ENCODE measurements at places on chromosomes 5 and 9.

DNA sequence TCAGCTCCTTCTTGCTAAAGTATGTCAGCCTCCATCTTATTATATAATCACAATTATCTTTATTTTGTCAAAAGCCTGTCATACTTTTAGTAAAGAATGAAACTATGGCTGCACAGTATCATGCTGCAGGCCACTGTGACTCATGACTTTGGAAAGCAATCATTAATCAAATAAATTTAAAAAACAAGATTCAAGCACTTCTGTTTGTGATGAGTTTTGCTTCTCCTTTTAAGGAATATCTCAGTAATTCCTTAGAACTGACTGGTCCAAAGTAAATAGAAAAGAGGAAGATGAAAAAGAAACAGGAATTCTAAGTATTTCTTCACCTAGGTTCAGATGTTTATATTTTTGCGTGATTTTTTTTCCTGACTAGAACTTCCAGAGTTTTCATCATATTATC lies 83.1 kb downstream of the EDIL3 start:
- no peak for DNase-seq

DNA sequence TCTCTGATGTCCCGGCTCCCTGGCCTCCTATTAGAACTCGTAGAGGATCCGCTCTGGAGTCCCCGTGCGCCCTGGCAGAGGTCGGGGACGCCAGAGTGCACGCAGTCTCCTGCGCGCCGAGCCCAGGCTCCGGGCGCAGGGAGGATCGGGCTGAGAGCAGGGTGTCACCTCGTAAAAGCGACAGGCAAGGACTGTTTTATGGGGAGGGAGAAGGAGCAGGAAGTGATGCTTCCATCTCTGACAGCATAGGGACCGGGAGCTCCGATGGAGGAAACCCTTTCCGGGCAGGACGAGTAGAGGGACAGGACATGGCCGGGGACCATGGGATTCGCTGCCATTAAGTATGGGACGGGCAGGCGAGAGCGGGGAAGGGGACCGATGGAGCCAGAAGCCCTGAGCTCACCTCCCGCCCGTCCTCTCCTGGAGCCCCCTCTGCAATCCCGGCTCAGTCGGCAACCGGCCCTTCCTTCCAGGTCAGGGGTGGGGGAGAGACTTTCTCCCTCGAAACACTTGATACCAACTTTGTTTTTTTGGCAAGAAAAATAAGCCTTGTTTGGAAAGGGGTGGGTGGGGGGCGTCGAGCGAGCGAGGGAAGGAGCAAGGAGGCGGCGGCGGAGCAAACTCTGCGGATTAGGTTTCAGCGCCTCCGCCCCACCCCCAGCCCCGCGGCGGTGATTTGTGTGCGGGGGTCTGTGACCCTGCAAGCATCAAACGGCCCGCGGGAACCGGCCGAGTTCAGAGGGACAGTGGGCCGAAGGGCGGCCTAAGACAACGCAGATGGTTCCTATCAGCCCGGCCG lies 12.6 kb downstream of the LMX1B start:
- DNase-seq: no peak

- peak; percentile 82 for DNase-seq
Measured at GRCh38 chr9:36102742-36103495, 33.6 kb upstream of the GLIPR2 start.

DNA sequence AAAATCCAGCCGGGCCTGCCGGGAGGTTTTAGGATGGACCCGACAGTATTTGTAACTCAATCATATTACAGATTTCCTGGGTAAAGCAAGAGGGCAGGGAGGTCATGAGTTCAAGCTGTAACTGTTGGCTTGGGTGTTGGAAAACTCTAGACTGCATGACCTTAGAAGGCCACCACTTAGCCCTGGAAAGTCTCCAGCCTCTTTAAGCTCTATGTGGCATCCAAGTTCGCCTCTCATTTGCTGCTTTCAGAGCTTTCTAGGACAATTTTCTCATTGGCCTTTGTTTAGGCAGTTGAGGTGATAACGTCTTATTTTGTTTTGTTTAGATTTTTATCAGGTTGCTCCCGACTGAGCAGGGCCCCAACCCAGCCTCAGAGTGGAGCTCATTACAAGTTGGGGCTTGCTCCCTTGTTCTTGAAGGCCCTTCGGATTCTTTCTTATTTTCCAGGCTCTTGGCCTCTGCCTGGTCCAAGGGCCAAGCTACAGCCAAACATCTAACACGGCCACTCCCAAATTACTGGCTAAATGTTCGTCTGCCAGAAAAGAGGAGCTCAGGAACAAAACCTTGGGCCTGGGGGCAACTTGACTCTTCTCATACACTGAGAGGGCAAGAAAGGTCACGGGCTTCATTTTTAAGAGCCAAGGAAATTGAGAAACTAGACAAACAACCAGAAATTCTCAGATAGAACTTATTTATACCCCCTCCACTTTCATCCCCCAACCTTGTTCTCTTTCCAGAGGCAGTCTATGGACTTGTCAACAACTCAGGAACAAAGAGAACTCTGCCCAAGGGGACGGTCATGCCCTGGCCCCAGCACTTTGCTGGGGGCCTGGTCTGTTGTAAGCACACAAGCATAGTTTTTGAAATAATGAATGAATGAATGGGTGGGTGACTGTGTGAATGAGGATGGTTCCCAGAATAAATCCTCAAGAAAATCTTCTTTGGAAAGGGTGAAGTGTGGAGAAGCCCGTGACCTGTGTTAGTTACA lies 526.9 kb downstream of the BNC2 start:
- DNase-seq: no peak

- peak; percentile 9 for DNase-seq
Measured at GRCh38 chr9:111630182-111630963, 761 bp upstream of the DNAJC25 start.

GRCh38 chr5:77744116-77744515 lies 32.0 kb downstream of the TBCA start:
- no peak for DNase-seq

DNA sequence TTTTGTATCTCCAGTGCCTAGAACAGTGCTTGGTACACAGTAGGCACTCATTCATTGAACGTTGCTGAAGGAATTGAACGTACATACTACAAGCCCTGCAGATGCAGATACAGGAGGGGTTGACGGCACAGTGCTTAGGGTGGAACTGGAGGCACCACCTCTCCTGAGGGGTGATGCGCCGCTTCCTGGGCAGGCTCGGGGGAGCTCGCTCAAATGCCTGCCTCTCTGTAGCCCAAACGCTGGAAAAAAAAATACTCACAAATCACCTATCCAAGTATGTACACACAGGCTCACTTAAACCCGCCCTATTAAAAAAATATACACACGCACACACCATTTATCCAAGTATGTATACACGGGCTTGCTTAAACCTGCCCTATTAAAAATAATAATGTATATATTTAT lies 536 bp upstream of the COMMD10 start:
- peak; percentile 17 for DNase-seq

DNA sequence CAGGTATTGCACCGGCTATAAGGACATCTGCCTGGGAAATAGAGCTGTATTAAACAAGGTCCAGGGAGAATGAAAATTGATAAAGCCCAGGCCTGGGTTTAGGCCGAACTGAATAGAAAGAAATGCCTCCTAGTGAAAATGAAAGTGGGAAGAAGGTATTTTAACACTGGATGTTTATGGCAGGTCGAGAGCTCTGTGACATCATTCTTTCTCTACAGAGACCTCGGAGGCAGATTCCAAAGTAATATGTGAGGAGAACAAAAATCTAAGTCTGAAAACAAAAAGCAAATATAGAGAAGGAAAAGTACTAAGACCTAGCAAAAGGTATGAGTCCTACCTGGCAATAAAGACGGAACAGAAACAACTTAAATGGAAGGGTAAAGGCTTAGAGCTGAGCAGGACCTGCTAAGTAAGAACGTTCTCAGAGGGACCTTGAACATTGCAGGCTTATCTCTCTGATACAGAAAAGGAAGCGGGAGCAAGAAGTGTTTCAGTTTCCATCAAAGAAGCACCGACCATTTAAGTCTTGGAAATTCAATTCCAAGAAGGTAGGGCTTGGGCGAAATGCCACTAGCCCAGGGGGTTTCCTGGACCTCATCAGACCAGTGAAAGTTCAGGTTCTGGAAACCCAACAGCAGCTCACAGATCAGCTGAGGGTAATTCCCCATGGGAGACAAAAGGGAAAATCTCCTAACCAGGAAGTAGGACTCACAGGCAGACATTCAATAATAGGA lies 80.0 kb downstream of the SUSD1 start:
- DNase-seq: no peak

GRCh38 chr9:98894761-98895160 lies 48.9 kb upstream of the COL15A1 start:
- DNase-seq: no peak

DNA sequence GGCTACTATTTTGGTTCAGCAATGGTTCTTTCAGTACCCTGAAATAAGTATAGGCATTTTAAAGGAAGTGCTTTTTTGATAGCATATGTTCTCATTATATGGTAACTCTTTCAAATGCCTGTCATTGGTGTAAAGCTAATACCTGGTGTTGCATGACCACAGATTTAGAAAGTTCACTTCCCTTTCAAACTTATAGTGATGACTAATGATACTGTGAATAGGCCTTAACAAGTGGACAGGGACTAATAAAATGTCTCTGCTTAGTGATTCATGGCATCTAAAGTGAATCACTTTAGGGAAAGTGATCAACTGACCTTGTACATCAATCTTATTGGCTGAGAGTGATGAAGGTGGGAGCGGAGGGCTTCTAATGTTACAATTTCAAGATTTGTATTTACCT lies 21.6 kb downstream of the MRPL22 start:
- DNase-seq: no peak

- DNase-seq: no peak
Measured at GRCh38 chr5:171450423-171451331, 31.2 kb downstream of the FGF18 start.

DNA sequence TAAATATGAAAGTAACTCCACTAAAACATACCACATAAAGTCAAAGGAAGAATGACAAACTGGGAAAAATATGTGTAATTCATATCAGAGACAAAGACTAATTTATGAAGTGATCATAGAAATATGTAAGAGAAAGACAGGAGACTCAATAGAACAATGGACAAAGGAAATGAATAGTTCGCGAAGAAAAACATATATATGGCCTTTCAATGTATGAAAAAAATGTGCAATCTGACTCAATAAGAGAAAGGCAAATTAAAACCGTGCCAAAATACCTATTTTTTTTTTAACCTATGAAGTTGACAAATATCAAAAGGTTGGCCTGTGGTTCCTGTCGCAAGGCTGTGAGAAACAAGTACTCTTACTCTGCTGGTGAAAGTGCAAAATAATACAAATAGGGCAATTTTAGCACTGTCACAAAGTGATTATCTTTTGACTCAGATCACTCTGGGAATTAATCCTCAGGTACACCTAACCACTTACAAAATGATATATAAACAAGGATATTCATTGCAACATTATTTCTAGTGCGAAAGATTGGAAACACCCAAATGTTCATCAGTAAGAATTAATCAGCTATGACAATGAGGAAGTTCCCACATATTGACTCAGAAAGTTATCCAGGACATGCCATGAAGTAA lies 3.7 kb downstream of the C9 start:
- no peak for DNase-seq

DNA sequence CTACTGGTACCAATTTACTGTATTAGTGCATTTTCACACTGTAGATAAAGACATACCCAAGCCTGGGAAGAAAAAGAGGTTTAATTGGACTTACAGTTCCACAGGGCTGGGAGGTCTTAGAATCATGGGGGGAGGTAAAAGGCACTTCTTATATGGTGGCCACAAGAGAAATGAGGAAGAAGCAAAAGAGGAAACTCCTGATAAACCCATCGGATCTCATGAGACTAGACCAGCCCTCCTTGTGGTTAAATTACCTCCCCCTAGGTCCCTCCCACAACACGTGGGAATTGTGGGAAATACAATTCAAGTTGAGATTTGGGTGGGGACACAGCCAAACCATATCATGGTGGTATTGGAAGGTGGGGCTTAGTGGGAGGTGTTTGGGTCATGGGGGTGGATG lies 56.5 kb upstream of the SPDL1 start:
- no peak for DNase-seq

GRCh38 chr9:128144239-128145181 lies 4.7 kb upstream of the LCN2 start:
- no peak for DNase-seq

GRCh38 chr9:76559286-76559685 lies 100.3 kb downstream of the GCNT1 start:
- no peak for DNase-seq

DNA sequence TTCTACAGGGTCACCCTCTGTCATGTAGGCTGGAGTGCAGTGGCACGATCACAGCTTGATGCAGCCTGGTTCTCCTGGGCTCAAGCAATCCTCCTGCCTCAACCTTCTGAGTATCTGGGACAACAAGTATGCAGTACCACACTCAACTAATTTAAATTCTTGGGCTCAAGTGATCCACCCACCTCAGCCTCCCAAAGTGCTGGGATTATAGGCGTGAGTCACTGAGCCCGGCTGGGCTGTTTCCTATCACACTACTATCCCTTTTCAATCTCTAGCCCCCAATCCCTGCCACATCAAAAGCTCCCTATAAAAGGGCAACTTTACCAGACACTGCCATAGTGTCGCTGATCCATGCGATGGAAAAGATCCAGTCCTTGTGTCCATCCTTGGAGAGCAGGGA lies 20.4 kb downstream of the DCAF12 start:
- no peak for DNase-seq

DNA sequence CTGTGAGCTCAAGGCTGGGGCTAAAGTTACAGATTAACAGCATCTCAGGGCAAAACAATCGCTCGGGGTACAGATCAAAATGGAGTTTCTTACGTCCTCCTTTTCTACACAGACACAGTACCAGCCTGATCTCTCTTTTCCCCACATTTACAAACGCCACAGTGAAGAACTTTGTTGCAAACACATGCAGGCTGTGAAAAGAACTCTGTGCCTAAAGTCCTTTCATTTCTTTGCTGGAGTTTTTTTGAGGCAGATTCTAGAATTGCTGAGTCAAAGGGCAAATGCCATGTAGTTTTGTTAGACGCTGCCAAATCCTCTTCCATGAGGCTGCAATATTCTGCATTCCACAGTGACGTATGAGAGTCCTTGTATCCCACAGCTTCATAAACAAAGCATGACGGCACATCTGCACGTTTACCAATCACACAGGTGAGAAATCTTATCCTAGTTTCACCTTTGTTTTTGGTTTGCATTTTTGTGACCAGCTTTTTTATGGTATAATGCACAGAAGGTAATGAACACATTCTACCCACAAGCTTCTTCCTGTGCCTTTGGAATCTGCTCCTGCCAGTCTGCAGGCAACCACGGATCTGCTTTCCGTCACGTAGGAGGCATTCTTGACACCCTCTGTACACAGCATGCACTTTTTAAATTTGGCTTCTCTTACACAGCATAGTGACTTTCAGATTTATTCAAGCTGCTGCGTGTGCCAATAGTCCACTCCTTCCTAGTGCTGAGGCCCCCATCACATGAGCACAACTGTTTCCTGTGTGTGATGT lies 44.6 kb upstream of the LPCAT1 start:
- no peak for DNase-seq

Data from posterior cingulate gyrus (tissue), 11 donors.